OCI-M1 (cell line): ENCODE measurements at places on chromosomes 7 and 10.

GRCh38 chr10:7424315-7424714 is 13.5 kb upstream of the SFMBT2 start:
- no peak for DNase-seq

DNA sequence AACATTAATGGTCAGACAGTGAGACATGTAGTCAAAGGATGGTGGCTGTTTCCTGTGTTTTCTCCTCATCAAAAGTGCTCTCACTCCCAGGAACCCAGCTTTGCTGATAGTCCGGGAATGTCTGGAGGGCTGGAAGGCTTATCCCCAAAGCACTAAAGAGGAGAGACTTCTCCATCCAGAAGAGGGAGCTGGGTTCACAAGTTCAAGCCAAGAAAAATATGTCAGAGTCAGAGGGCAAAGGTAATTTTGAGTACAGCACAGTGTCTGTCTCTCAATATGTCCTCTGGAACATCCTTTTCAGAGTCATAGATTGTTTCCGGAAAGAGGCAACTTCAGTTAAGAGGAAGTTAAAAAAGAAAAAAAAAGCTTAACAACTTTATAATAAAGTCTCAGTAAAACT is 281.5 kb upstream of the PHYHIPL start:
- no peak for DNase-seq

- DNase-seq = peak; percentile 74
Measured at GRCh38 chr7:7653593-7654187, 13.1 kb downstream of the UMAD1 start.

DNA sequence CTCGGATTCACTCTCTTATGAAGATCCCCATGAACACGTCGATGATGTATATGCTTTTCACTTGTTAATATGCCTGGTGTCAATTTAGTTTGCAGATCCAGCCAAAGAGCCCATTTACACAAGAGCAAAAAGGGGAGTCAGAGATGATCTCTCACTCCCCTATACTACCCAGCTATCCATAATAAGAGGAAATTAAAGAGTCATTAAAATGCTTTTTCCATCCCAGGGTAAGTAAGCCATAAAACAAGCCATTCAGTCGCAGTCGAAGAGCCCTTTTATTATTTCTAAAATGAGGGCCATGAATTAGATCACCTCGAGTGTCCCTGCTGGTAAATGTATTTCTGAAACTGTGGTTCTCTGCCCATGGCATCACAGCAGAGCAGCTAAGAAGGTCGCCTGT is 41.2 kb downstream of the CHCHD3 start:
- no peak for DNase-seq

DNA sequence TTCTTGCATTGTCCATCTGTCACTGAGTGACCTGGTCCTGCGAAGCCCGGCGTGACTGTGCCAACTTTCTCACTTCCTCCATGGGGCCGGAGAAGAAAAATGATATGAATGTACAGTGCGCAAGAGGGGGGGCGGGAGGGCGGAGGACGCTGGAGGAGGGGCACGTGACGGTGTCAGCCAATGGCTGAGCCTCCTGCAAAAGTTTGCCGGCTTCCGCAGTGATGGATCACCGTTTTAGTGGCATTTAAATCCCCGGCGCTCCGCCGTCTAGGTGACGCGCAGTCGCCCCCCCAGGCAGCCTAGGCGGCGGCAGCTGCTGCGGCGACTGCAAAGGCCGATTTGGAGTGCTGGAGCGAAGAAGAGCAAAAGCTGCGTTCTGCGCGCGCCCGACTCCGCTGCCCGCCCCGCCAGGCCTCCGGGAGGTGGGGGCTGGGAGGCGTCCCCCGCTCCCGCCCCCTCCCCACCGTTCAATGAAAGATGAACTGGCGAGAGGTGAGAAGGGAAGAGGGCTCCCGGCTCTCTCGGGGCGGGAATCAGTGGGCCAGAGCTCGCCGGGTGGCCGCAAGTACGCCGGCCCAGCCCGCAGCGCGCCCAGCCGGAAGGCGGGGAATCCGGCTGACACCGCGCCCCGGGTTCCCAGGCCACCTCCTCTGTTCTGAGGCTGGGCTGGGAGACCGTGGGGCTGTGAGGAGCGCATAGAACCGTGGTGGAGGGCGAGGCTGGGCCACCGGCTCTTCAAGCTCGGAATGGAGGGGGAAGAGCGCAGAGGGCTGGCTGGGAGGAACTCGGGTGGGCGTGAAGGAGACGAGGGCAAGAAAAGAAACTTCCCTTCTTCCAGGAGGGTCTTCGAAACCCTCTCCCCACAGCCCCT is at the start of gene HOXA1:
HOXA1 (minus strand) TSS at position 104 of the 871 bp plus-strand sequence; CDS start at position 16, 88 bp downstream.
- peak; percentile 89 for DNase-seq

DNA sequence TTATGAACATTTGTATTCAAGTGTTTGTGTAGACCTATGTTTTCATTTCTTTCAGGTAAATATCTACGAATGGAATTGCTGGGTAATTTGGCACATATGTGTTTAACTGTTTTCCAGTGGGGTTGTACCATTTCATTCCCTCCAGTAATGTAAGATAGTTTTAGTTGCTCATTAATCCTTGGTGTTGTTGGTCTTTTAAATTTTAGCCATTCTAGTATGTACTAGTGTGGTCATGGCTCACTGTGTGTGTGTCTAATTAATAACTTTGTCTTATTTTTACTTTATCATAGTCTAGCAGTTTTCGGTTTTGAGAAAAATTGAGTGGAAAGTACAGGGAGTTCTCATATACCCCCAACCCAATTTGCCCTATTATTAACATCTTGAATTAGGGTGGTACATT is 278.8 kb downstream of the CAMK1D start:
- no peak for DNase-seq
